Stimulated activated CD4-positive, alpha-beta T cell treated with anti-CD3 and anti-CD28 coated beads, Interleukin-15, amount 100 ng/mL, for 1 hour (primary cell): ENCODE measurements at places on chromosomes 2 and 18.

- DNase-seq: no peak
These were observed 108.7 kb downstream of the MAP3K20 start for GRCh38 chr2:173184031-173185004.

GRCh38 chr2:188473306-188473705, 181.6 kb downstream of the GULP1 start:
- DNase-seq: no peak

DNA sequence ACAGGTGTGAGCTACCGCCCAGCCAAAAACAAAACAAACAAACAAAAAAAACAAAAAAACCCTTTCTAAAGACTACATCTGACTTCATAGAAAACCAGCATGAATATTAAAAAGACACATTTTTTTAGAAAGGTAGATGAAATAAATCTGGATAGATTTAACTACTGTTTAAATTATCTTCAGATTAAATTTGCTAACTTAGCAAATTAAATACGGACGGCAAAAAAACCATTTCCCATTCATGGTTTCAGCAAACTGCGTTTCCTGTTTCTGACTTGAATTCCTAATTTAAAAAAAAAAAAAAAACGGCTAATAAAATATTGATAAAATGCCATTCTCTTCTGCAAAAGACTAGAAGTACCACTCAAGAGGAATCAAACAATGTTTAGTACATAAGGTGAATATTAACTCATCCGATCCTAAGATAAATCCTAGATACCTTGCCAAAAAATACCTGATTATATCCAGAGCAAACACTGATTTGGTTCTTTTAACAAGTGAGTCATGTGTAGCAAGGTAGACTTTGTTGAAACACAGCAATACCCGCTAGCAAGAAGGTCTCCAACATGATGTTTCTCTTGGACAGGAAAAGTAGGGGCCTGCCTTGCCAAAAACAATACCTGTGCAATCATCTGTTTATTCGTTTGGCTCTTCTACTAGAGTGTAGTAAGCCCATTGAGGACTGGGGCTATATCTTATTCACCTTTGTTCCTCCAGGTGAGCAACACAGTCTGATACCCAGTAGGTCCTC, 96.2 kb downstream of the BARD1 start:
- no peak for DNase-seq

DNA sequence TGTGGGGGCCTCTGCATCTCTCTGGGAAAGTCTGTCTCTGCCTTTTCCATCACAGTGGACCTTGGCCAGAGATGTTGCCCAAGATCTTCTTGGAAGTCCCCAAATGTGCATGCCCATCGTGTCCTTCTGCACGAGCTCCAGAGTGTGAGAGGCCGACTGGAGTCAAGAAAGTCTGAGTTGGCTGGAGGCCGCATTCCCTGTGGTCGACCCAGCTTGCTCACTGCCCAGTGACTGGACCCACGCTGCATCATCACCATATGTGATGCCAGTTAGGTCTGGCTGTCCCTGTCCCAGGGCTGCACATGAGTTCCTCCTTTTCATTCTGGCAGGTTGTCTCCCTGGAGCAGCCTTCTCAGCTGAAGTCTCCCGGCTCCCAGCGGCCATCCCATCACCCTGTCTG, 93.8 kb downstream of the ARL4C start:
- DNase-seq: no peak

- no peak for DNase-seq
These were observed 369.1 kb downstream of the SETBP1 start for GRCh38 chr18:45049578-45050319.

- DNase-seq: no peak
These were observed 53.4 kb upstream of the LINC00305 start for GRCh38 chr18:64202210-64202836.
